ENCODE measurements at places on chromosomes 13 and 19.

DNA sequence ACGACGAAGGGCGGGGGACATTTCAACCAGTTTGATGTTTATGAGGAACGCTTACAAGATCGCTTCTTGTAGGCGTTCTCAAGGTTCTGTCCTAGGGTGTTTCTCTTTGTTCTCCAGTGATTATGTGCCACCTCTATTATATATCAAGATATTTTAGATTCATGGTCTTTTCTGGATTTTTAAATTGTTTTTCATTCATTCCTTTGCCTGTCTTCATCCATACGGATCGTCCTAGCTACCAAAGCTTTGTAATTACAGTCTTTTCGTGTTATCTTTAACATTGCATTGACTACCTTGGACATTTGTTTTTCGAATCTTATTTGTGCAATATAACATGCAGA lies 342 bp upstream of the EID2 start:
- DNase-seq, result no peak

DNA sequence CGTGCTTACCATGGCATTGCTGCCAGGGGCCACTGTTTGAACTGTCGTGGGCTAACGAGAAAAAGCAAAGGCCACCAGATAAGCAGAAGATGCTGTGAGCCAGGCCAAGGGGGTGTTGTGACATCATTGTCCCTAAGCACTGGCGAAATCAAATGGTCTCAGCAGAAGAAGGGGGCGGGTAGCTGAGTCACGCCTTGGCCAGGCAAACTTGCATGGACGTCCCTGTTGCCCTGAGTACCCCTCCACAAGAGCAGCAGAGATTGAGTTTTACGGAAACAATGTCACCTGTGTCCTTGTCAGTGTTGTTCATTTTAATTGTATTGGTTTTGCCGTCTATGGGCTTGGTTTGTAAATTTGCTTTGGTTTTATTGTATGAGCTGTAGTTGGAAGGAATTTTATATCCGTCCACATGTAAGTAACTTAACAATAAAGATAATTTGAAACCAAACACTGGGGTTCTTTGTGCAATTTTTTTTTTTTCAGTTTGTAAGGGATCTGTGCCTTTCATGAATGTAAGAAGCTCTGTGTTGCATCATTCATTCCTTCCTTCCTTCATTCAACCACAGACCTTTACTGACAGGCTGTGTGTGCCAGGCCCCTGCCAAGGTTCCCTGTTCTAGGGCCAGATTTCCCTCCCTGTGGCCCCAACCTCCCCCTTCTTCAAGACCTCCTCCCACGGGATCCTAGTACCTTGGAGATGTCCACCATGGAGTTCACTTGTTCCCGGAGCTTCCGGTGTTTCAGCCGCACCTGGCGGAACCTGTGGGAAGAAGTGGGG lies 12.3 kb downstream of the KCNN4 start:
- no peak for DNase-seq

DNA sequence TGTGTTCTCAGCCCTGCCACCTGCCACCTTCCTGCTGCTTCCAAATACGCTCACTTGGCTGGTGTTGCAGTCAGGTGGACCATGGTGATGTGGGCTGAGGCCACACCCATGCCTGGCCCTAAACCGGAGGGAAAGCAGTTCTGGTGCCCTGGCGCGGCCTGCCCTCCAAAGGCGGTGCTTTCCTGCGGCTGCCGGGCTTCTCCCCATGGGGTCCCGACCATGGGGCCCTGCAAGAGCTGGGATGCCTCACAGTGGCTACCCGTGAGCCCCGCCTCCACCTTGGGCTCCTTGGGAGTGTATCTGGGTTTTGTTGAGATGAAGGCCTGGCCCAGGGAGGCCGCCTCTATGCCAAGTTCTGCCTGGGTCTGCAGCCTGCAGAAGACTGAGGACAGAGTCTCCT lies 73.7 kb downstream of the ERICH6B start:
- DNase-seq, result no peak

GRCh38 chr19:35648017-35648961 lies at the start of gene COX6B1:
COX6B1 (plus strand) TSS chr19:35648323; CDS start chr19:35651244, 2,921 bp downstream.
- DNase-seq, result peak; percentile 92

- no peak for DNase-seq
Measured at GRCh38 chr13:80577926-80578670, 237.2 kb upstream of the SPRY2 start.

- no peak for DNase-seq
Measured at GRCh38 chr19:30001301-30001700, 59.3 kb downstream of the URI1 start.

GRCh38 chr13:106487129-106487528 lies 48.3 kb downstream of the EFNB2 start:
- DNase-seq, result no peak

- no peak for DNase-seq
Measured at GRCh38 chr13:23450340-23451046, 17.0 kb upstream of the SACS start.
